ENCODE measurements at places on chromosomes 12 and 14. TPM values are rescaled to one million over a fixed set of nuclear protein-coding genes. Genes with fewer than 3 reads are reported as not detected.

DNA sequence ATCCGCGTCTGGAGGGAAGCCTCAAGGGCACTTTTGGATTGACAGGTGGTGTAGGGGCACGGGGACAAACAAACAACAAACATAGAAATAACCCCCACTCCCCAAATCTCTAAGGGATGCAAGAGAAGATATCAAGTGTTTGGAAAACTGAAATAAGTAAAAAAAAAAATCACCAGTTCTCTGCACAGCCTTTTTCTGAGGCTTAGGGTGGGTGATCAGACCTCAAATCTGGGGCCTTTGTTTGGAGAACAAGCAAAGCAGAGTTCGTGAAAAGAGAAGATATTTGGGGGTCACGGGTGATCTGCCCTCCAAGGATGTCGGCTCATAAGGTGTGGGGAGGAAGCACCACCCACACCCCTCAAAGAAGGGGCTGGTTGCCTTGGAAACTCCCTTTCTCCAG lies 10.7 kb downstream of the TBX5 start:
- no peak for DNase-seq
- H3K27me3 ChIP-seq, result peaks cover 82% of the 10 kb centered on the region
- H3K4me3 ChIP-seq, result no peak overlapping the region
- H3K27ac ChIP-seq, result peak overlapping the region; percentile 67
- H3K4me1 ChIP-seq, result no peaks in the 10 kb centered on the region

GRCh38 chr12:128672893-128673292 lies 150.9 kb downstream of the SLC15A4 start:
- no peak for DNase-seq
- H3K36me3 ChIP-seq, result no peaks in the 10 kb centered on the region
- H3K27me3 ChIP-seq, result no peaks in the 10 kb centered on the region

DNA sequence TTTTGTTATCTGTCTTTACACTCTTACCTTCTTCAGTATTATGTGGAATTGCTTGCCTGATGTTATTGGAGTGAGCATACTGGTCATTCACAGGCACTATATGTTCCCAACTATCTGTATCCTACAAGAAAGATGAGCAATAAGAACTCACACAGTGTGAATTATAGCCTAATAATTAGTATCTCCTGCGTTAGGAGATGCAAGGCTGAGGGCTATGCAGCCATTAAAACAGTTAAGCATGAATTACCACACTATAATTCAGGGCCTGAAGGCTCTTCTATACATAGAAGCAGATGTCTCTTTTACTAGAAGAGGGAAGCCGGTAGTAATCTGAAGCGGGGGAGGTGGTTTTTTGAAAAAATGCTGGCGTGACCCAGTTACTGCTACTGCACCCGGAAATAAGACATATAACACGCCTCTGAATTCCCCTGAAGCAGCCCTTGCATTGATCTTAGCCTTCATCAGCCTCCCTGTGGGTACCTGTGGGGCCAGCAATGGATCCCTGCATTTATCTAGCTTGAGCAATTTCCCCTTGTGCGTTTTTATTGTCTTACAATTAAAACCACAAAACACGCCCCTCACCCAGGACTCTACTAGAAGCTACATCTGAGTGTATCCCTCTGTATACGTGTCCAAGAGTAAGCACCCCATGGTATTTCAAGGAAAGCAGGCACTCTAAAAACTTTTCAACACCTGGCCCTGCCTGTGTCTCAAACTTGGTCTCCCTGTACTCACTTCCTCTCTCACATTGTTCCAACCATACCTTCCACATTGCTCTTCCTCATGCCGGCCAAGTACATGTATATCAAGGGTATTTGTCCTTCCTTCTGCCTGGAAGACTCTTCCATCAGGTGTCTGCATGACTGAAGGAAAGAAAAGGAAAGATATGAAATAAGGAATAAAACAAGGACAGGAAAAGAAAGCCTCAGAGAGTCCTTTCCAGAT lies 210.9 kb upstream of the ARID2 start:
- no peaks in the 10 kb centered on the region for H3K27me3 ChIP-seq
- H3K4me3 ChIP-seq, result no peak overlapping the region
- no peaks in the 10 kb centered on the region for H3K4me1 ChIP-seq
- no peaks in the 10 kb centered on the region for H3K36me3 ChIP-seq

GRCh38 chr12:39431002-39431796 lies 11.7 kb downstream of the KIF21A start:
- H3K36me3 ChIP-seq, result no peaks in the 10 kb centered on the region

DNA sequence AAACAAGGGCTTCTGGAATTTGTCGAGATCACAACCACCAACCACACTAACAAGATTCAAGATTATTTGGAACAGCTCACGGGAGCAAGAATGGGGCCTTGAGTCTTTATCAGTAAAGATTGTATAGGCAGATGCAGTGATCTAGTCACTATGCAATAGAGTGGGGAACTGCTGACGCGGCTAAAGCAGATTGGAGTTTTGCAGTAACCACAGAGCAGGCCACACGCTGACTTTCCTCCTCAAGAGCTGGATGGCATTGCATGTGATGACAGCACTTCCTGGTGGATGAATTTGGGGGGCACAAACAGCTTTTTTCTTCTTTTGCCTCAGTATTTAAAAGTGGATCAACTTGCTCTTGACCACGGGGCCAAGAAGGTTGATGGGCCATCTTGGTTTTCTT lies 46.0 kb downstream of the KCNK13 start:
- no peak overlapping the region for H3K27ac ChIP-seq
- no peaks in the 10 kb centered on the region for H3K4me1 ChIP-seq
- no peak overlapping the region for H3K4me3 ChIP-seq
- no peaks in the 10 kb centered on the region for H3K27me3 ChIP-seq
- H3K36me3 ChIP-seq, result no peaks in the 10 kb centered on the region
- DNase-seq, result no peak

GRCh38 chr14:59439256-59439965 lies 25.8 kb downstream of the GPR135 start:
- no peak overlapping the region for H3K4me3 ChIP-seq
- H3K27me3 ChIP-seq, result no peaks in the 10 kb centered on the region
- no peaks in the 10 kb centered on the region for H3K36me3 ChIP-seq

GRCh38 chr14:54564868-54565784 lies 1.8 kb upstream of the SAMD4A start:
- H3K4me1 ChIP-seq, result peaks cover 32% of the 10 kb centered on the region
- H3K4me3 ChIP-seq, result peak overlapping the region; percentile 79
- no peaks in the 10 kb centered on the region for H3K27me3 ChIP-seq
- DNase-seq, result peak; percentile 87
- no peaks in the 10 kb centered on the region for H3K36me3 ChIP-seq
- peak overlapping the region; percentile 99 for H3K27ac ChIP-seq

Gene MLH3
- total RNA-seq, result 27.2 TPM

Gene CAPZA3
- total RNA-seq, result not detected

Gene KCNA5
- total RNA-seq, result 1.5 TPM

DNA sequence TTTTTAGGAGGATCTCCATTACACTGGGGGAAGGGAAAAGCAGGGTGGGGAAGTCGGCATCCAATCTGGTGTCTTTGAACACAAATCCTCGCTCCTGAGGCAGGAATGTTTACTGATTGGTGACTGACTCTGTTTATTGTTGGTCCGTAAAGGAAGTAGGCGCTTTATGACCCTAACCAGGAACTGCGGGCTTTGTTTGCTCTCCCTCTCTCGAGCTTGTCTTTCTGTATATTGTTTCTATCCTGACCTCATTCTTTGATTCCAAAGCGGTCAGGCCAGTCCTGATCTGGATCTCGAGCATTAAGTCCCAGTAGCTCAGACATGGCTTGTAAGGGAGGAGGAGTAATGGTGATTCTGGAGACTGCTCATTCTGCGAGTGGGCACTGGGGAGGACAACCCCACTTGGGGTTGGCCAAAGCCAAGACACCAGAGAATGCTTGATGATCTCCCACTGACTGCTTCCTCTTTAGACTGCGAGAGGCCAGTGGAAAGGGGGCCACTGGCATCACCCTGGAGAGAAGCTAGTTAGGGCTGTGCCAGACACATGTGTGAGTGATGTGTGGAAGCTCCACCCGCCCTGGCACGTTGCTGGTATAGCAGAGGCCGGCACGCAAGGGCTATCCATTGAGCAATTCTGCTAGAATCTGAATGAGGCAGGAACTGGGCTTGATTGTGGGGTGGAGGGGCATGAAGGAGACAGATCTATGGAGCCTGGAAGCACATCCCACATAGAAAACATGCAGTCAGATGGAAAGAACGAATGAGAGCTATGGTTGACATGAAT lies 194.6 kb downstream of the PAX9 start:
- DNase-seq, result no peak
- H3K4me3 ChIP-seq, result no peak overlapping the region
- H3K27me3 ChIP-seq, result no peaks in the 10 kb centered on the region
- no peaks in the 10 kb centered on the region for H3K4me1 ChIP-seq
- no peaks in the 10 kb centered on the region for H3K36me3 ChIP-seq

DNA sequence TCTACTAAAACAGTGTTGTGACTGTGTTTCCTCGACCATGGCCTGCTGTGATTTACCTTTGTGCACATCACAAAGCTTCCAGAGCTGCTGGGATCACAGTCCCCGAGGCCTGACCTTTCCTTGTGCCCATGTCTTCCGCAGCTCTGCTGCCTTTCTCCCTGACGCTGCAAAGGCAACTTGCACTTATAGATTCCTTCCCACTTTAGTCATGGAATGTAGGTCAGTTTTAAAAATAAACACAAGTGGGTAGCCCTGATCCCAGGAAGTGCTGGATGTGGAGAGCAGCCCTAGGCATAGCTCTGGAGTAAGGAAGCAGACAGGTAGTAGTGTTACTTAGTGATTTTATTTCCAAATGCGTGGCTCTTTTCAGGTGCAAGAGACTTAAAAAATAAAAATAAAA lies 825.7 kb downstream of the AACS start:
- H3K27me3 ChIP-seq, result no peaks in the 10 kb centered on the region
- DNase-seq, result no peak
- H3K4me1 ChIP-seq, result no peaks in the 10 kb centered on the region
- no peaks in the 10 kb centered on the region for H3K36me3 ChIP-seq
- H3K27ac ChIP-seq, result no peak overlapping the region

Measured in lower lobe of right lung (tissue), 2 donors.